Amygdala (tissue), 56 donors: ENCODE measurements at places on chromosomes 7 and 10.
A peak's percentile ranks its signal among the peaks of the same experiment; 100 is the strongest.

DNA sequence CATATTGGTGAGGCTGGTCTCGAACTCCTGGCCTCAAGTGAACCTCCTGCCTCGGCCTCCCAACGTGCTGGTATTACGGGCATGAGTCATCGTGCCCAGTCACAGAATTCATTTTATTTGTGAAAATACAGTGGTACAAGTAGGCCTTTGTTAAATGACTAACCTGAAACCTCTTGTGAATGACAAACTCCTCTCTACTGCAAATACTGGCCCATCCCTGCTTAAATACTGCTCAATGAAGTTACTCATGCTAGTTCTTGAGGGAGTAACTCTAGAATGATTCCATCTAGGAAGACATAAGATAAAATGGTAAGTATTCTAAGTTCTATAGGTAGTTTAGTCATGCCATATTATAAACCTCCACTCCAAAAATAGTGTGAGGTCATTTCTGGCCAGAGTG, 80.7 kb downstream of the UBE2H start:
- DNase-seq = no peak

- no peak for DNase-seq
Observed at GRCh38 chr10:34811968-34812514, 3.1 kb downstream of the PARD3 start.

DNA sequence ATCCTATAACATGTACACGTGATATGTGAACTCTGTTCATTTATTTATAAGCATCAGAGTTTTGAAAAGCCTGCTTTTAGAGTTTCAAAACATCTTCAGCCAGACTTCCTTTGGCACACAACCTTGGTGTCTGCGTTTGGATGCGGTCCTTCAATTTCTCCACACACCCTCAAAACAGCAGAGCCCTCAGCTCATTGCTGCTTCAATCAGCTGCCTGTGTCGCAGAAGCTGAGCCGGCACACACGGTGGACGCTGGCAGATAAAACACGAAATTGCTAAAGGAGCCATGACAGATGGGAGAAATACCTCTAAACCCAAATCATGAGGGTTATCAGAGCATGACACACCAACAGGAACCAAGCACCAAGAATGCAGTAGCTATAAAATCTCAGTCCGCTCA, 396.4 kb upstream of the AKR1E2 start:
- DNase-seq = no peak

DNA sequence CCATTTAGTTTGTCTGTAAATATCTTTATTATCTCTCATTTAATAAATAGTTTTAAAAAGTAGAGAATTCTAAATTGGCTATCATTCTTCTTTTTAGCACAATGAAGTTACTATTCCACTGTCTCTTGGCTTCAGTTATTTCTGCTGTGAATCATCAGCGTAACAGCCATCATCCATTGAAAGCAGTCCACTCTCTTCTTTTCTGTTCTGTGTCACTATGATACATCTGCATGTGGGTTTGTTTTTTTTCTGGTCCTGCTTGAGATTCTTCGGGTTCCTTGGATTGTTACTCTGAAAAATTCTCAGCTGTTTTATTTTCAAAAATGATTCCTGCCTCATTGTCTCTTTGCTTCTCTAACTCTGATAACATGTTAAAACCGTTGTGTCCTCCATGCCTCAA, 52.5 kb downstream of the CSGALNACT2 start:
- DNase-seq = no peak

DNA sequence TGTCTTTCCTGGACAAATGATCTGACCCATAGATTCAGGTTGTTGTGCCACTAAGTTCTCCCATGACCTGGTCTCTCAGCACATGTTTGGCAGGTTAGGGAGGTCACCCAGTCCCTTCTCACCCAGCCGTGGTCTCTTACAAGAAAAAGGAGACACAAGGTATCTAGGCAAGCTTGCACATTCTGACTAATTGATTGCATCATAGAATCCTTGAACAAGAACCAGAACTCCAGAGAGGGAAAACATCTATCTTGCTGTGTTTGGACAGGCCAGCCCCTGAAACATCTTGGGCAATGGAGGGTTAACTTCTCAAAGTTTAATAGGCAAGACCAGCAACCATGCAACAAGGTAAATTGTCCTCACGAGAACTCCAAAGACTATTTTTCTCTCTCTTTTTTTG, 8.5 kb upstream of the HK1 start:
- DNase-seq = no peak

- DNase-seq = no peak
Observed at GRCh38 chr10:29163746-29164145, 125.1 kb upstream of the LYZL1 start.

GRCh38 chr7:140541513-140542227, 62.4 kb upstream of the MKRN1 start:
- no peak for DNase-seq

GRCh38 chr10:50624866-50625501, 1.2 kb upstream of the SGMS1 start:
- peak; percentile 76 for DNase-seq

DNA sequence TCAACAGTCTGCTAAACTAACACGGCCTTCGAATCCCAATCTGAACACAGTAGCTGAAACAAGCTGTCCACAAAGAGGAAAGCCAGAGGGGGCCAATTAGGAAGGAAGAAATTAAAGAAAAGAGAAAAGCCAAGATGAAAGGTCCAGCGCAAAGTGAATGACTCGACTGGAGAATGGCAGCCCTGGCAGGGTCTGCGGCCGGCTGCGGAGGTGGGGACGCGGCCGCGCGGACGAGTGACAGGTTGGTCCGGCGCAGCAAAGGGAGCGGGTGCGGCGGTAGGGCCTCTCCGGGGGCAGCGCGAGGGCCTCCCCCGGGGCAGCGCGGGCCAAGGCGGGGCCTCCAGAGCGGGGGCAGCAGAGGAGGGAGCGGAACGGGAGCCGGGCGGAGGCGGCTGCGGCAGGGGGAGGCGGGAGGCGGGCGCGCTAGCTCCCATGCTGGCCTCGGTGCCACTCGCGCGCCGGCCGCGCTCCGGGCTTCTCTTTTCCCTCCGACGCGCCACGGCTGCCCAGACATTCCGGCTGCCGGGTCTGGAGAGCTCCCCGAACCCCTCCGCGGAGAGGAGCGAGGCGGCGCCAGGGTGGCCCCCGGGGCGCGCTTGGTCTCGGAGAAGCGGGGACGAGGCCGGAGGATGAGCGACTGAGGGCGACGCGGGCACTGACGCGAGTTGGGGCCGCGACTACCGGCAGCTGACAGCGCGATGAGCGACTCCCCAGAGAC, at the start of gene VWC2:
TSS of gene VWC2 (plus strand) at position 421 of the 718 bp plus-strand sequence. CDS start 1,798 bp downstream, outside the sequence.
- no peak for DNase-seq

DNA sequence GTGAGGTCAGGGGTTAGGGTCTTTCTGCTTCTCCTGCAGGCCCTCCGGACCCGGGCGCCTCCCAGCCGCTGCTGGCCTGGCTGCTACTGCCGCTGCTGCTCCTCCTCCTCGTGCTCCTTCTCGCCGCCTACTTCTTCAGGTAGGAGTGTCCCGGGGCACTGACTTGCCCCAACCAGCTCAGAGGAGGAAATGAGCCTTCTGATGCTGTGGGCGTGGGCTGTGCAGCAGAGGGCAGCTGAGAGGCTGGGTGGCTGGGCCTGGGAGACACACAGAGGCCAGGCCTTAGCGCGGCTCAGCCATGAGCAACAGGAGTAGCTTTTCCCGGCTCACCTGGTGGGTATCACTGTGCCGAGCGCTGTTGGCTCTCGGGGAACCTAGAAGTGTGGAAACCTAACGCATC, 78.9 kb downstream of the MKI67 start:
- peak; percentile 25 for DNase-seq

DNA sequence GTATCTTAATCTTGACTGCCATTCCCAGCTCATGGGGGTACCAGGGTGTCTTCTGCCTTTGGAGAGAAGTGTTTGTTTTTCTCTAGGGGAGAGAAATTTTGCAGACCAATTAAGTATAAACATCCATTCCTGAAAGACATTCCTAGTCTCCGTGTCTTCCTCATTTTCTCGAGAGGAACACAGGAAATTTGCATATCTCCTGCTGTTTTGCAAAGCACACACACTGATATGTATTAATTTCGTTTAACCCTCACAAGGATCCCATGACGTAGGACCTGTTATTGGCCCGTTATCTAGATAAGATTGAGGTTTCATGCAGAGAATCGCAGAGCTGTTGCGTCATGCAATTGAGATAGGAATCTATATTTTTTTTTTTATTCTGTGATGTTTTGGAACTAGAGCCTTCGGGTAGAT, 944 bp downstream of the RHBDD2 start:
- DNase-seq = no peak

DNA sequence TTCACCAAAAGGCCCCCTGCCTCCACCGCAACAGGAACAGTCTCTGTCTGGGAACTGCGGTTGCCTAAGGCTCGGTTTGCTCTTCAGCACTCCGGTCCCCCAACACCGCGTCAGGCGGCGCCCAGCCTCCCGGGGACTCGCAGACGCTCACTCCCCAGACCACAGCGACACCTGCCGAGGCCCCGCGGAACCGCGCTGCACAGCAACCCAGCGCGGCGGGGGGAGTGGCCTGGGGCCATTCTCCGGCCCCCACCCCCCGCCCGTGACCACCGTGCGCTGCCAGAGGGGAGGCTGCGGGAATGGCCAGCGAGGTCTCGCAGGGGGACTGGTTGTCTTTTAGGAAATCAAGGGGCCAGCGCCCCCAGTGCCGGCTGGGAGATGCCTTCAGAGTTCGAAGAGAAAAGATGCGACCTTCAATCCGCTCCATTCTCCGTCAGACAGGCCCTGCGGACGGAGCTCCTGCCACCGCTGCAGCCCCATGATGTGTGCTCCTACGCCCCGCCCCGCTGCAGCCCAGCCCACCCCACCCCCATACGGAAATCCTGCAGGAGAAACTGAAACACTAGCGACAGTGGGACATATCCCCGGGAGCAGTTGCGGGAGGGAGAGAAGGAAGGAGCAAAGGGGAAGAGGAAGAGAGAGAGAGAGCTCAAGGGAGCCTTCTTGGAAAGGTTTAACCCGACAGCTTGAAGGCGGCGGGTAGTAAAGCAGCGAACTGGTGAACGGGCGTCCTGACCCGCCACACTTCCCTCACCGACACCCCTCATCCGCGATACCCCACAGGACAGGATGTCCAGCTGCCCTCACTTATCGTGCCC, 137.4 kb upstream of the CDCA7L start:
- peak; percentile 91 for DNase-seq

DNA sequence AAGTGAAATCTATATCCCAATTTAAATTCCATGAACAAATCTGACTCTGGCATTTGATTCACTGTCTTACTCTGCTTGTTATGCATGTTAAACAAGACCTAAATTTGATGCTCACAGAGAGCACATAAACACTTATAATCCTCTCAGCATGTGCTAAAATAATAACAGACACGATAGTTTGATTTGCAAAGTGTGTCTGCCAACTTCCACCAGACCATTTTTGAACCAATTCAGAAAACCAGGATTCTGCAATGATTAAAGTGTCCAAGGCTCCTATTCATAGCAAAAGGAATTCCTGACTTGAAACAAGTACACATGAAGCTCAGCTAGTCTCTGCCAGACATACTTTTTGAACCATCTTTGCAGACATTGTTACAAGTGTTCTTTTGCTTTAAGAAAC, 11.2 kb downstream of the RBM20 start:
- no peak for DNase-seq

DNA sequence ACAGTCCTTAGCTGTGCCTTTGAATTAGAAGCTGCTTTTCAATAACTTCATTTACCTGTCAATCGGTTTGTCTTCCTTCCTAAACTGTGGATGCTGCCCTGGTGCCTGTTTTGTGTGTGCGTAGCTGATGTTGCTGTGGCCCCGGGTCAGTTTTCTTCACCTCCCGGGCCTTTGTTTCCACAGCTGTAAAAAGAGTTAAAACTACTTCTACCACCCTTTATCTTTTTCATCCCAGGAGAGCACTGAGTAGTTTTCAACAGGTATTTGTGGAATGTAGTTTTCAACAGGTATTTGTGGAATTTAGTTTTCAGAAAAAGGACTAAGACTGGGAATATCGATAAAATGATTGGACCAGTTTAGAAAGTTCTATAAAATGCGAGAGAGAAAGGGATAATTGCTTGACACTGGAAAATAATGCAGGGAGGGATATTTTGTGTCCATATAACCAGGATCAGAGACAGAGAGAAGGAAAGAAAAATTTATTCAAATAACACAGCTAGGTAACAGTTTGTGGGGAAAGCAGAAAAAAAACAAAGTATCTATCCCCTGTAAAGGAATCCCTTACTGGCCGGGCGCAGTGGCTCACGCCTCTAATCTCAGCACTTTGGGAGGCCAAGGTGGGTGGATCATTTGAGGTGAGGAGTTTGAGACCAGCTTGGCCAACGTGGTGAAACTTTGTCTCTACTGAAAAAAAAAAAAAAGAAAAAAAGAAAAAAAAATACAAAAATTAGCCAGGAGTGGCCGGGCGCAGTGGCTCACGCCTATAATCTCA, 15.9 kb upstream of the IGF2BP3 start:
- no peak for DNase-seq

DNA sequence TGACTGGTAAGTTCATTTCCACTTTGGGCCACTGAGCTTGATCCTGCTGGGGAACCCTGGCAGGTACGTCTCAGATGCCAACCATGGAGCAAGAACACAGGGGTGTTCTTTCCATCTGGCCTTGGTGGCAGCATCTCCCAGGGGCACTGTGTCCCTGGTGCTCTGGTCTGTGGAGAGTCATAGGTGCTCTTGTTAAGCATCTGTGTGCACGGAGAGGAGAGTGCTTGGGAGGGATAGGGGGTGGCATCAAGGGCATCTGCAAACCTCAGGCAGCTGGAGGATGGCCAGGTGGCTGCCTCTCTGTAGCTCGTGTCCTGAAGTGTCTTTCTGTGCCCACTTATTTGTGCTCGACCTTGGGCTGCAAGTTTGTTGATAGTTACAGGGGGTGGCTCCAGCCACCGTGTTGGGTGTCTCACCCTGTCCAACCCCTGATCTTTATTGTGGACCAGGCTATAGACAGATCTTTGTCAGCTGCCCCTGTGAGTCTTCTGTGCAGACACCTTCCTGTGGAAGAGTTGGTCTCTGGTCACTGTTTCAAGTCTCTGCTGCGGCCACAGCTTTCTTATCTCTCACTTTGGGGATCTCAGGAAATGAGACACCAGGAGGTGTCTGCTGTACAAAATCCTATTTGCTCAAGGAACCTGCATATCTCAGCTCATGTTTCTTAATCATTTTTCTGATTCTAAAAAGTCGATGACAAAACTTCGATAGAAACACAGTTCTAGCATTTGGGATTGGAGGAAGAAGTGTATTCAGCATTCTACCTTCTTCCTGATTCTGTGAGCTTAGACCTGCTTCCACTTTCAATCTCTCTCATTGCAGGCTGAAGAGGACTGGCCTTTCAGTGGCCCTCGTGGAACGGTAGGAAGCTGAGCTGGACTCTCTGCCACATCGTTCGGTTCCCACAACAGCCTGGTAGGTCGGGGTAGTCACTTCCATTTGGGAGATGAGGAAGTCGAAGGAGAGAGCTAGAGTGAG, 17.2 kb upstream of the GIMAP8 start:
- no peak for DNase-seq

- DNase-seq = no peak
Observed at GRCh38 chr10:110409926-110410325, 87.8 kb upstream of the DUSP5 start.
